ENCODE measurements at places on chromosomes 2 and 18. TPM values are rescaled to one million over a fixed set of nuclear protein-coding genes. Genes with fewer than 3 reads are reported as not detected.

- no peak for DNase-seq
Measured at GRCh38 chr2:41720331-41721251, 327.2 kb upstream of the PKDCC start.

DNA sequence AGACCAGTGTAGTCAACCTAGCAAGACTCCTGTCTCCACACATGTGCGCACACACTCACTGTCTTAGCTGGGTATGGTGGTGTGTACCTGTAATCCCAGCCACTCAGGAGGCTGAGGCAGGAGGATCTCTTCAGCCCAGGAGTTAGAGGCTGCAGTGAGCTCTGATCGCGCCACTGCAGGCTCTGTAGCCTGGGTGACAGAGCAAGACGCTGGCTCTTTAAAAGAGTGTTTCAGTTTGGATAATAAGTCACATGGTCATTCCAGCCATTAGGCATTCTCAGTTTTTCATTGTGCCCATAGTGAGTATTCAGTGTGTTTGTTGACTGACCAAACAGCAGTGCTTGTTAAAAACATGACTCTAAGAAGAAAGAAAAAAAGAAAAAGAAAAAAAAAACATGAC lies 31.0 kb downstream of the RAB10 start:
- no peak for DNase-seq

DNA sequence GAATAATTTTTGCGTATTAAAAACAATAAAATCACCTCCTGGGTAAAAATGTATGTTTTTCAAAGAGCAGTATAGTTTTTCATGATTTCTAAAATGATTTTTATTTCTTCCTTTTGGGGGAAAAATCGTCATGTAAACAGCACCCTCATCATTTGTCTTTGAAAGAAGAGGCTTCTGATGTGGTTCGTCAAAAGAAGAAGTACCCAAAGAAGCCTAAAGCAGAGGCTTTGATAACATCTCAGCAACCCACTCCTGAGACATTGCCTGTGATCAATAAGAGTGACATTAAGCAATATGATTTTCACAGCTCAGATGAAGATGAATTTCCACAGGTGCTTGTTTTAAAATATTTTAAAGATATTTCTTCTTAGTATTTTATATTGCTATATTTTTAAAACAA lies 110.2 kb upstream of the KIF5C start:
- no peak for DNase-seq

- DNase-seq, result no peak
Measured at GRCh38 chr2:54666131-54666633, 57.3 kb upstream of the EML6 start.

DNA sequence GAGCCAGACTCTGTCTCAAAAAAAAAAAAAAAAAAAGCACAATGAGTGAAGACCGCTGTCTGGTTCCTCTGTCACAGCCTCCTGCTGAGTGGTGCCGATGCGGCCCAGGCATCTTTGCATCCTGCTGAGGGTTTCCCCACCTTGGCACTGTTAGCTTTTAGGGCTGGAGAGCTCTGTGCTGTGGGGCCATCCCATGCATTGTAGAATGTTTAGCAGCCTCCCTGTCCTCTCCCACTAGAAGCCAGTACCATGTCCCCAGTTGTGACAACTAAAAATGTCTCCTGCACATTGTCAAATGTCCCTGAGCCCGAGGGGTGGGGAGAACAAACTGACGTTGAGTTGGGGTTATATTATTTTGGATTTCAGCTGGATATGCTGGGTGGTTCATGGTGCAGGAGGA lies 7.9 kb upstream of the COLEC11 start:
- no peak for DNase-seq

Gene EFHD1
- 2.5 TPM for total RNA-seq

- no peak for DNase-seq
Measured at GRCh38 chr2:174586418-174587295, 10.9 kb downstream of the WIPF1 start.

Gene ALK
- total RNA-seq, result 7.7 TPM

Gene NEU2
- total RNA-seq, result 0.33 TPM

DNA sequence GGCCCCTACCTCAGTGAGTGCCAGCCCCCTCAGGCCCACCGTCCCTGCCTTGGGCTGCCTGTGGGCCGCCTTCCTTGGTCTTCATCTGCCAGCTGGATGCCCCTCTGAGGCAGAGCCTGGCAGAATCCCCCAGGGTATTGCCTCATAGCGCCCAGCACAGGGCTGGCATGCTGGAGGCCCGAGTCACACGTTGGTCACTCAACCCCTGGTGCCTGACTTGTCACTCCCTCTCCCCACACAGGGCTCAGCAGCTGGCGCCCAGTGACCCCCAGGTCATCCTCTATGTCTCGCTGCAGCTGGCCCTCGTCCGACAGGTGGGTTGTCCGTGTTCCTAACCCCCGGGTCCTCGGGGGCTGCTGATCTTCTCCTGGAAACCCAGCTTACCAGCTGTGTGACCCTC lies 108.4 kb upstream of the MCFD2 start:
- no peak for DNase-seq

DNA sequence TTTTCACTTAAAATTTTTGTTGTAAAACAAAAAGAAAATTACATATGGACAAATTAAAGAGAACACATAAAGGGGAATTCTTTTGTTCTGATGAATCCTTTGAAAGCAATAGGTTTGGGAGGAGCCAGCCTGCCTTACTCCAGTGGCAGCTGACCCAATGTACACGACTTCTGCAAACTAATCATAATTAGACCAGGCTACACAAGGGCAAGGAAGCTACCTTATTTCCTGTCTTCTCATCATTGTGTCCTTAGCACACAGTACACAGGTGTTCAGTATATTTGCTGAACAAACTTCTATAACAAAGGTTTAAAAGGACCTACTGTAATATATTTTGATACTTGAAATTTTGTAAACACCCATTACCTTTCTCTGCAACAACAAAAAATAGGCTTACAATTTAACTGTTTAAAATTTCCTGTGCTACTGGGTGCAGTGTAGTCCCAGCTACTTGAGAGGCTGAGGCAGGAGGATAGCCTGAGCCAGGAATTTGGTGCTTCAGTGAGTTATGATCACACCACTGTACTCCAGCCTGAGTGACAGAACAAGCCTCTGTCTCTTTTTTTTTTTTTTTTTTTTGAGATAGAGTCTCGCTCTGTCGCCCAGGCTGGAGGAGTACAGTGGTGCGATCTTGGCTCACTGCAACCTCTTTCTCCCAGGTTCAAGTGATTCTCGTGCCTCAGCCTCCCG lies 18.9 kb downstream of the KCNG3 start:
- DNase-seq, result no peak

GRCh38 chr2:216215658-216216390 lies 106.7 kb downstream of the XRCC5 start:
- no peak for DNase-seq

Gene CREG2
- 4.2 TPM for total RNA-seq

Gene VSNL1
- 4.1 TPM for total RNA-seq

- DNase-seq, result no peak
Measured at GRCh38 chr2:219997341-219997851, 370.0 kb downstream of the SLC4A3 start.

GRCh38 chr2:118730405-118730804 lies 117.0 kb downstream of the EN1 start:
- DNase-seq, result no peak

Measured in type B pancreatic cell (in vitro differentiated cells).